H54 (cell line): ENCODE measurements at places on chromosomes 3 and 15.

DNA sequence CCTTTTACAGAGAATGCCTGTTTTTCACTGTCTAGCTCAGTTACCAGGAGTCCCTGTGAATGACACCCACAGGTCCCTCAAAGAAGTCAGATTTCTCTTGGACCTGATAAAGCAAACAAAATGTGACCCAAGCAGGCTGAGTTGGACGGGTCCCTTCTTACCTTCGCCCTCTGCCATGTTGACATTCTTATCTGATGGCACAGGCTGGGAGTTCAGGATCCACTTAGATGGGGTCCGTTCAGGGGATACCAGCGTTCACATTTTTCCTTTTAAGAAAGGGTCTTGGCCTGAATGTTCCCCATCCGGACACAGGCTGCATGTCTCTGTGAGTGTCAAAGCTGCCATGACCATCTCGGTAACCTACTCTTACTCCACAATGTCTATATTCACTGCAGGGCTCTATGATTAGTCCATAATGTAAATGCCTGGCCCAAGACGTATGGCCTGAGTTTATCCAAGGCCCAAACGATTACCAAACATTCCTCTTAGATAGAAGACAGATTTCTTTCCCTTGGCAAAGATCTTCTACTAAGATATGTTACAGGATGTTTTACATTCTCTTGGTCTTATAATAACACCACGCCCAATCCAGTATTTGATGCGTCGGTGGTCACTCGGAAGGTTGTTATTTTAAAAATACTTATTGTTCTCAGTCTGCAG, 179.1 kb downstream of the THSD4 start:
- peak; percentile 29 for DNase-seq

- DNase-seq, result no peak
Observed at GRCh38 chr3:82473864-82474541, 712.6 kb upstream of the GBE1 start.

DNA sequence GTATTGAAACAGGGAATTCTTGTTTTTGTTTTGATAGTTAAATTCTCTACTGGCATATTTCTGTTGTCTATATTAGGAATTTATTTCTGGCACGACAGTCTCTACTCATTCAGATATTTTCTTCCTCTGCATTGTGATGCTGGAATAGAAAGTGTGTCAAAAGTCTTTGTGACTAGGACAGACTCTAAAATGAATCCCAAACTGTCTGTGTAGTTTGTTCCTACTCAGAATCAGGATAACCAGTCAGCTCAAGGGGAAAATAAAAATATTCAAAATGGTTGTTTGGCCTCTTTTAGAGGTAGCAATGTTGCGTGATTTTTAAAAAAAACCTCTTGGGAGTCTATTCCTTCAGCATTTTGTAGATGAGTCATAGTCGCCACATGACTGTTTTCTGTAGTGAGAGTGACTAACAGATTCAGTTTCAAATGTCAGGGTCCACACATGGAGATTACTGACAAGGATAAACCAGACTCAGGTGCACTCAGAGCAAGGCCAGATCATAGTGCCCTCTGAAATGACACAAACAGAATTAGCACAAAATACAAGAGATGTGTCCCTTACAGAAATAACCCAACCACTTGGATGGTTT, 13.1 kb downstream of the SLC7A14 start:
- DNase-seq, result peak; percentile 33

DNA sequence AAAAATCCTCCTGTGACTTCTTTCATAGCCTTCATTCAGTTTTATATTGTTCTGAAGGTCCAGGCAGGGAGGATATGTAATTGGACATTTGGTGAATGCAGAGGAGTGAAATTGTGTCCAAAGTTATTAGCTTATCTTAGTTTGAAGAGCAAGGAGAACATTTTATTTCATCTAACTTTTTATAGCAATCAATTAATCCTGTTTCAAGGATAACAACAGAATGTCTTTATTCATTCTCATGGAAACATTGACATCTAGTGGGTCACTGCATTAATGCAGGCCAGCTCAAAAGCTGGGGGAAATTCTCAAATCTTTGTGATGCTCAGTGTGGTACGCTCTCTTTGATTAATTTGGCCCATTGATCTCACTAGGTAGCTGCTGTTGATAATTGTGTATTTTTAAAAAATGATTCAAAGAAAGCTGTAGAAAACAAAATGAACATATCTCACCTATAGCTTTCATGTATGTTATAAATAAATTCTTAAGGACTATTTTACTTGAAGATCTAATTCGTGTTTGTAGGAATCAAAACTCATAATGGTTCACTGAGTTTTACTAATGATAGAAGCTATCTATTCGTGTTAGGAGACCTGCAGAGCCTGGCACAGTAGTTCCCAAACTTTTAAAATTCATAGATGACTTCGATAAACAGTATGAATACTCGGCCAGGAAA, 150.8 kb upstream of the KCNMB2 start:
- DNase-seq, result no peak

GRCh38 chr3:31382856-31383255, 149.9 kb upstream of the STT3B start:
- no peak for DNase-seq

GRCh38 chr3:21484057-21484827, 266.8 kb downstream of the ZNF385D start:
- peak; percentile 14 for DNase-seq

- DNase-seq, result no peak
Observed at GRCh38 chr3:194194051-194194756, 58.3 kb downstream of the HES1 start.

GRCh38 chr3:49238274-49239127, 38.5 kb downstream of the C3orf62 start:
- DNase-seq, result no peak

GRCh38 chr3:74469151-74469550, 145.3 kb downstream of the CNTN3 start:
- no peak for DNase-seq

GRCh38 chr3:179796421-179796820, 143.6 kb downstream of the USP13 start:
- no peak for DNase-seq

- DNase-seq, result no peak
Observed at GRCh38 chr15:66633041-66633937, 67.5 kb upstream of the LCTL start.

GRCh38 chr3:83002869-83003445, 1241.5 kb upstream of the GBE1 start:
- no peak for DNase-seq

DNA sequence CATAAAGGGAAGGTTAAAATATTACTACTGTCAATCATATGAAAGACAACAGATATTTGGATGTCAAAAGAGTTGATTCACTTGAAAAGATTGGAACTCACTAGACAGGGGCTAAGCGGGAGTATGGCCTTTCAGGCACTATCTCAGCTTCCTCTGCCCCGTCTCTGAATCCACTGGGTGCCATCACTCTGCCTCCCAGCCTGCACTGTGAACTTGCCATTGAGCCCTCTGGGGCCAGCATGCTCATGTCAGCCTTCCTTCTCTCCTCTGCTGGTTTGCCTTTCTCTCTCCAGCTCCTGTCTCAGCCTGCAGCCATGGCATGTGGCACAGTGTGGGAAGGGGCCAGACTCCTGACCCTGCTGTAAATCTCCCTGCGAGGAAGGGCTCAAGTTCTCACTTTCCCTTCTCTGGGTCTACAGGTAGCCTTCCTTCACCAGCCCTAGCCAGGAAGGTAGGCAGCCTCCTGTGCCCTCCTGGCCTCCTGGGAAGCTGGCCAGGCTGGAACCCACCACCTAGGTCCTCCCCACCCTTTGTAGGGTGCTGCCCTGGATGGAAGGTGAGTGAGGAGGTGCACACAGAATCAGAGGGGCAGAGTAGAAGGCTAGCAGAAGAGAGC, 54.0 kb upstream of the SLCO2A1 start:
- no peak for DNase-seq

- no peak for DNase-seq
Observed at GRCh38 chr15:61141497-61142125, 87.5 kb downstream of the RORA start.

DNA sequence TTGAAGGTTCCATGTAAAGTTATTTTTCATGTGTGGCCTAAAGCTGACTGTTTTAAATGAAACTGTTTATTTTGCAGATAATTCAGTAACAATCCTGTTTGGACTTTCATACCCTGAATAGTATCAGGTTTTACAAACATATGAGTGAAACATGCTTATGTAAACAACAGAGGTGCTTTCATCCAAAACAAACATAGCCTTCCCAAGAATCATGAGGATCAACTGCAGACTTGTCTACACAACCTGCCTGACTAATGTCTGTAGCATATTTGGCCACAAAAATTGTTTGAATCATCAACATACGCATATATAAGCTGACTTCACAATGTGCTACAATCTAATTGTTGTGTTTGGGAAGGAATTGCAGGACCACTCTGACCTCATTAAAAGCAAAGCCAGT, 190.4 kb downstream of the DIPK2A start:
- peak; percentile 5 for DNase-seq

DNA sequence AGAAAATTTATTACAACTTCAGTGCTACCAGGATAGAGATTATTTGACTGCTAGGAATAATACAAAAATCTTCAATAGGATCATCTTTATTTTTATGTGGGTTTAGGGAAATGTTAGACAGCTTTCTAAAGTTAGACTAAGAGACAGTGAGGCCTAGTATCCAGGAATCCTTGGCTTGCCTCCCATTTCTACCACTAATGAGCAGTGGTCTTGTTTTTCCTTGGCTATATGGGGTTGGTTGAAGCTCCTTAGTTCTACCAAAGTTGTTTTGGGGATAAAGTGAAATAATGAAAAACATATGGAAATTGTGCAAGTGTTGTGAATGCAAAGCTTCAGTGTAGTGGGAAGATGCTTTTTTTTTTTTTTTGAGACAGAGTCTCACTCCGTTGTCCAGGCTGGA, 16.8 kb downstream of the AP4E1 start:
- DNase-seq, result no peak

DNA sequence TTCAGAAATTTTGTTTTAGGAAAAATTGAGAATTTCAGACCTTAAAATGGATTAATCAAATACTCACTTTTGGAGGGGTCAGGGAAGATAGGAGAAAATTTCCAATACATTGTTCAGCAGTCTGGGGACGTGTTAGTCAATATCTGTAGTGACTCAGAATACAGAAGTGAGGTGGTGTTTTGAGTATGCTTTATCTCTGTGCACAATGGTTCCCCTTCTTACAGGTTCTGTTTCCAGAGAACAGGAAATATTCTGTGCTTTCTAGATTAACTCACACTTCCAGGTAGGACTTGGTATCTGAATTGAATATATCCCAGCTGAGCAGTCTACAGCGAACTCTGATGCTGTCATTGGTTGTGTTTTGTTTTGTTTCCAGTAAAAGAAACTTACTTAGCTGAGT, 30.7 kb upstream of the CCDC54 start:
- DNase-seq, result no peak

DNA sequence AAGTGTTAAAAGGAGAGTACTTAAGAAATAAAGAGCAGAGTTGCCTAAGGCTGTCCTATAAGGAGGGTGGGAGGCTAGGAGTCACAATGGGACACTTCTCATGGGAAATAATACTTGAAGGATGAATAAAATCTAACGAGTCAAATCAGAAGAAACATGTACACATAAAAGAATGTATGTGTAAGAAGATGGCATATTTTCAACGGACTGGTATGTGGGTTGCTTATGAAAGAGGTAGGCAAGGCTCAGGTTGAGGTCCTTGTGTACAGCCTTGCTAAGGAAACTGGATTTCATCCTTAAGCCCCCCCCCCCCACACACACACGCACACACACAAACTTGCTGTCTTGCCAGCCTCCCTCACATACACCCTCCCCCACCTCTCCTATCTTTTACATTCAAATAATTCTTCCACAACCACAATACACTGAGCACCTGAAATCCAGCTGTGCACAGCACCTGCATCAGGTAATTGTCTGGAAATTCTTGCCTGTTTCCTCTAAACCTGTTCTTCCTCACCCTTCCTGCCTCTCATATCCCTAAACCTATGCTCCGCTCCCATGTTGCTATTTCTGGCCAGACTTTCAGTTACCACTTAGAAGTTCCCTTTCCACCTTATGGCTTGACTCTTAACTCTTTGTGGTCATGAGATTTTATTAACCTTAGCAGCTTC, 79.2 kb downstream of the FMN1 start:
- no peak for DNase-seq

GRCh38 chr3:42658771-42659390, 5.4 kb downstream of the ZBTB47 start:
- DNase-seq, result no peak

- DNase-seq, result no peak
Observed at GRCh38 chr3:187695449-187695848, 6.9 kb downstream of the RTP2 start.

DNA sequence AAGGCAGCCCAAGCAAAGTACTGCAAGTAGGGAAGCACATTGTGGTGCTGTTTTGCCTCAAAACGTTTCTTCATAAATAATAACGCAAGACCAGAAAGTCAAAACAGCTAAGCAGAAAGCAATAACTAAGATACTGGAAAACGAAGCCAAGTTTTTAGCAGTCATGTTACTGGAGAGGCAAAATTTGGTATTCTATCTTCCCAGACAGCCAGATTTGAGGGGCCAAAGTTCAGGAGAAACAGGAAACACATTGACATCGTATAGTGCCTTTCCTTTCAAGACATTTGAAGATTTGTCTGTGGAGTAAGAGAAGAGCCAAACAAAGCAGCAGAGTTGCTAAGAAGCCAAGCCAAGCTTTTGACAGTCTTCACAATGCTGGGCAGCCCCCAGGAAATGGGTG, 843.6 kb upstream of the NECTIN3 start:
- DNase-seq, result no peak
